ENCODE measurements at places on chromosomes 6 and 20. TPM values are rescaled to one million over a fixed set of nuclear protein-coding genes. Genes with fewer than 3 reads are reported as not detected.

The MOXD1 gene
- total RNA-seq: 1.7 TPM

The RAET1L gene
- total RNA-seq: 0.35 TPM

The ACSS2 gene
- total RNA-seq: 8.7 TPM

The FYN gene
- total RNA-seq: 4.6 TPM

The DEFB121 gene
- total RNA-seq: not detected

The PDYN gene
- not detected for total RNA-seq

The BPIFB2 gene
- not detected for total RNA-seq

The JARID2 gene
- total RNA-seq: 11.9 TPM

The ID1 gene
- total RNA-seq: 444 TPM

The MTG2 gene
- total RNA-seq: 40.6 TPM

The TSPO2 gene
- not detected for total RNA-seq

The ARMH2 gene
- total RNA-seq: not detected

The BTN1A1 gene
- total RNA-seq: not detected

The IL22RA2 gene
- total RNA-seq: not detected

The KCNK16 gene
- total RNA-seq: not detected

The HSPA1L gene
- total RNA-seq: 1.3 TPM

The ZNF391 gene
- 0.35 TPM for total RNA-seq

The COL12A1 gene
- 5.7 TPM for total RNA-seq

The SCRT2 gene
- total RNA-seq: not detected

The GGT7 gene
- 6.6 TPM for total RNA-seq

The MOG gene
- not detected for total RNA-seq

The SMOC2 gene
- not detected for total RNA-seq

The AIF1 gene
- total RNA-seq: not detected

The GGTLC1 gene
- not detected for total RNA-seq

The CGA gene
- total RNA-seq: 0.23 TPM

The BMP6 gene
- total RNA-seq: 20.7 TPM

The TINAG gene
- total RNA-seq: not detected

The OSBPL2 gene
- 16.5 TPM for total RNA-seq

The LCA5 gene
- 0.58 TPM for total RNA-seq

The ZFAND3 gene
- total RNA-seq: 50.8 TPM

Data from A549 treated with Mapracorat at 1 μM for 4 hours (cell line).